ENCODE measurements at places on chromosomes 4 and X.
A peak's percentile ranks its signal among the peaks of the same experiment; 100 is the strongest.

GRCh38 chr4:121073672-121074381 lies 1.5 kb upstream of the NDNF start:
- DNase-seq: no peak

- DNase-seq: no peak
Observed at GRCh38 chr4:170497689-170498088, 407.9 kb upstream of the AADAT start.

DNA sequence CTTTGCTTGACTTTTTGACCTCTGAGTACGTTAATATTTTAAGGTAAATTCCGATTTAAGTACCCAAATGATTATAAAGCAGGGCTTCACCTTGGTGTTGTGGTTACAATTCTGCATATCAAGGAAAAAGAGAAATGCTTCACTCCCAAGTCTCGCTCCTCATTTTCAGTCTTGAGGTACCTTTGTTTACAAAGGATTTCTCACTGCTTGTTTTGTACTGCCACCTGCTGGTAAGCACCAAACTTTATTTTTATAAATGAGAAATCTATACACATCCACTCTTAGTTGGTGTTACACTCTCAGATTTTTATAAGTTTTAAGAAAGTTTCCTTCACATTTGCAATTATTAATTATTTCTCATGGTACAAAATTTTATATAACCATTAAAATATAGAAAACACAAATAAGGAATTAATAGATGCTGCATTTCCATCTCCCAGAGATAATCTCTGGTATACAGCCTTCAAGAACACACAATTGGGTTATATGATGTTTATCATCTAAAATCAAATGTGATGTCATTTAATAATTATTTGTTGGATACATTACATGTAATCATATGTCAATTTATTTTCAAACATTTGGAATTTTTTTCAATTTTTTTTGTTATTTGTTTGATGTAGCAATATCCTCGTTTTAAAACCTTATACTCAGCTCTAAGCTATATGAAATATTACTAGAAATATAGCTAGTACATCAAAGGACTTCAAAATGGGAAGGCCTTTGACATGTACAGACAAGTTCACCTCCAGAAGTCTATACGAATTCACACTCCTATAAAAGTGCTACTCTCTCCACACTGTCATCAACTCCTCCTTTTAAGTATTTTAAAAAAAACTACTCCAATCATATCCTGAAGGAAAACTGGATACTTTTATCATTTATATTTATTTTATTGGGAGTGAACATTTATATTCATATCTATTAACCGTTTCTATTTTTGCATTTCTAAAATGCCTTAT lies 179.9 kb downstream of the KCNIP4 start:
- peak; percentile 41 for DNase-seq

DNA sequence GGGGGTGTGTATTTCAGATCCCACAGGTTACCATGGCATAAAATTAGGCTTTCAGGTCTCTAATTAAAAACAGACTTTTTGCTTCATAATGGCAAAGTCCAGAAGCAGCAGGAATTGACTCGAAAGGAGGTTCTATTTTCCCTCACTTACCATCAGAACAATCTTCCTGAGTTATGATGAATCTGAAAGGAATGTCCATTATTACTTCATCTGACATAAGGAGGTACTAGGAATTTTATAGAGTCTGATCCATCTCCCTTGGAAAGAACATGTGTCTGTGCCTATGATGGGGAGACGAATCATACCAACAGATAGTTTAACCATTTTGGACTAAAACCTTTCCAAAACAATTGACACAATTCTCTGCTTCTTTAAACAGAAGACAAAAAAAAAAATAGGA lies 206.3 kb upstream of the FGF13 start:
- no peak for DNase-seq

DNA sequence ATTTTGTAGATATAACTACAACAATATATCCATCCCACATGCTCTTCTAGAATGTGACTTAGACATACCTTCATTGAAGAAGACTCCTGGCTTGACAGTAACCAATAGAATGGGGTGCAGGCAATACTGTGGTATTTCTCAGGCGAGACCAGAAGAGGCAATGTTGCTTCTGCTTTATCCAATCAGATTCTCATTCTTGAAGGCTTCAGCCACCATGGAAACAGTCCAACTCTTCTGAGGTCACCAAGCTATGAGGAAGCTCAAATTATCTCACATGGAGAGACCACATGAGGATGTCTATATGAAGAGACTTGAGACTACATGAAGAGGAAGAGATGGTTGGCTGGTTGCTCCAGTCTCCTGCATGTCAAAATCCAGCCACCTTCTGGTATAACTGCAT lies 469.9 kb downstream of the PCDH10 start:
- no peak for DNase-seq

- DNase-seq: no peak
Observed at GRCh38 chrX:39581411-39581810, 516.3 kb downstream of the BCOR start.

- DNase-seq: no peak
Observed at GRCh38 chr4:139915037-139915436, 238.9 kb downstream of the MAML3 start.

GRCh38 chr4:10275696-10276095 lies 159.1 kb upstream of the WDR1 start:
- no peak for DNase-seq

- no peak for DNase-seq
Observed at GRCh38 chrX:88244066-88244465, 503.0 kb upstream of the CPXCR1 start.

- no peak for DNase-seq
Observed at GRCh38 chrX:22922961-22923360, 76.8 kb upstream of the DDX53 start.

- DNase-seq: no peak
Observed at GRCh38 chr4:39032218-39033085, at the start of gene TMEM156. Gene TMEM156, minus strand, starts transcription at chr4:39032409. Its CDS starts 96 bp downstream, at chr4:39032313.

DNA sequence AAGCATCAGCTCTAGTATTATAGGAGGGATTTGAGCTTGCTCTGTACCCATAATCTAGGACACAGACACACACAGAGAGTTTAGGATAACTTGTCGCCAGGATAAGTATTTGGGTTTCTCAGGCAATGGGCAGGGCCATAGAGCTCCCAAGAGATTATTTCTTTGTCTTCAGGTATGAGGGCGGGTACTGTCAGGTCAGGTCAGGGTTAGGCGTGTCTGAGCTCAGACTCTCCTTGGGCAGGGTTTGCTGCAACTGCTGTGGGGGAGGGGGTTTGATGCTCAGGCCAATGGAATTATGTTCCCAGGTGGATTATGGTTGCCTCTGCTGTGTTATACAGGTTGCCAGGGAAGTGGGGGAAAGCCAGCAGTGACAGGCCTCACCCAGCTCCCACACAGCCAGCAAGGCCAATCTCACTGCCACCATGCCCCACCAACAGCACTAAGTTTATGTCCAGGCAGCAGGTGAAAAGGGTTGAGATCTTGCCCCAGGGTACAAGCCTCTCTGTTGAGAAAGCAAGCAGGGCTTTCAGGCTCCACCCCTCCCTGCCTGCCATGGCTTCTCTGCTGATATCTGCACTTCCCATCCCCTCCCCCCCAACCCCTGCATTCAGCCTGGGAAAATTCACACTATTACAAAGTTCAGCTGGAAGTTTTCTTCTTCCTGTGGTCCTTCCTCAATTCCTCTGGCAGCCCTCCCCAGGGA lies 101.3 kb downstream of the RRAGB start:
- DNase-seq: no peak

- no peak for DNase-seq
Observed at GRCh38 chr4:183987987-183988392, 82.9 kb downstream of the STOX2 start.
